ENCODE measurements at places on chromosomes 7 and 10. TPM values are rescaled to one million over a fixed set of nuclear protein-coding genes. Genes with fewer than 3 reads are reported as not detected.

GRCh38 chr7:56092789-56093531 lies at the start of gene PHKG1:
TSS of gene PHKG1 (minus strand) at chr7:56092952. CDS start at chr7:56088941, 4,011 bp downstream.
- peak; percentile 89 for DNase-seq

Gene CPA1
- total RNA-seq: not detected

GRCh38 chr7:28126410-28127041 lies 54.1 kb downstream of the JAZF1 start:
- no peak for DNase-seq

Gene SSC4D
- total RNA-seq: 0.70 TPM

Gene CTAGE4
- total RNA-seq: 4.0 TPM

Gene CH25H
- 3.6 TPM for total RNA-seq

DNA sequence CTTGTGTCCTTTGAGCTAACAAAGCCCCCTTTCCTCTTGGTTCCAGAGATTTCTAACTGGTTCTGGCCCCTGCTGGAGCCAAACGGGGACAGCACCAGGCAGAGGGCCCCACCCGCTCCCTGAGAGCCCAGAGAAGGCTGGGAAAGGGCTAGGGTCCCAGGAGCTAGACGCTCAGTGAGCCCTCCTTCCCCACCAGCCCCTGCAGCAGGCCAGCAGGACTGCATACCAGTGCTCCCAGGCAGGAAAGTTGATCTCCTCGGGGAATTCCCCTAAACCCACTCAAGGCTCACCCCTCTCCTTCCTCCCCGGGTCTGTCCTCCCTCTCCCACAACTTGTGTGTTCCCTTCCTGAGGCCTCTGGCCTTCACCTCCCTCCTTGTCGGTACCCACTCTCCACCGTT lies 47.7 kb downstream of the PAX2 start:
- DNase-seq: no peak
